Amniotic stem cell (primary cell): ENCODE measurements at places on chromosomes 6 and 20.
A peak's percentile ranks its signal among the peaks of the same experiment; 100 is the strongest.

DNA sequence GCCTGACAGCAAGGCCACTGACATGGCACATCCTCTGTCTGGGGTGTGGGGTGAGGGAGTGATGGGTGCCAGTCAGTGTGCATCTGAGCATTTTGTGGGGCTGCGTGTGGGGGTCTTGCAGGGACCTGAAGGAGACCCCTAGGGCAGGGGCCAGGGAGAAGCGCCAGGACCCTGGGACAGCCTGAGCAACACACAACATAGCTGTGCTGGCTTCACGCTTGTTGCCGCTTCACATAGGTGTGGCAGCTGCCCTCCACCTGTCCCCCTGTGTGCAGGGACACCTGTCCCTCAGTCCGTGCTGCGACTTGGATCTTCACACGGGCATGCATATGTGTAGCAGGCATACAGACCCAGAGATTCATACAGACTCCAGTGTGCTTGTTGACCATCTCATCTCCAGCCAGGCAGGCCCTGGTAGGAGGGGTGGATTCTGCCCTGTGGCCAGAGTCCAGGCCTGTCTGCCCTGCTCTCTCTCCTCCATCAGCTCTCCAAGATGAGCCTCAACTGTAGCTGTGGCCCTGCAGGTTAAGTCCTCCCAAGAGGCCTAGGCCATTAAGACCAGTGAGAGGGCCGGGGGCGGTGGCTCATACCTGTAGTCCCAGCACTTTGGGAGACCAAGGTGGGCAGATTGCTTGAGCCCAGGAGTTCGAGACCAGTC lies 3.2 kb upstream of the NPBWR2 start:
- no peak for DNase-seq

GRCh38 chr6:143596866-143597265 lies 80.9 kb upstream of the PHACTR2 start:
- DNase-seq, result no peak

- no peak for DNase-seq
Observed at GRCh38 chr6:161220346-161220745, 53.5 kb downstream of the AGPAT4 start.

DNA sequence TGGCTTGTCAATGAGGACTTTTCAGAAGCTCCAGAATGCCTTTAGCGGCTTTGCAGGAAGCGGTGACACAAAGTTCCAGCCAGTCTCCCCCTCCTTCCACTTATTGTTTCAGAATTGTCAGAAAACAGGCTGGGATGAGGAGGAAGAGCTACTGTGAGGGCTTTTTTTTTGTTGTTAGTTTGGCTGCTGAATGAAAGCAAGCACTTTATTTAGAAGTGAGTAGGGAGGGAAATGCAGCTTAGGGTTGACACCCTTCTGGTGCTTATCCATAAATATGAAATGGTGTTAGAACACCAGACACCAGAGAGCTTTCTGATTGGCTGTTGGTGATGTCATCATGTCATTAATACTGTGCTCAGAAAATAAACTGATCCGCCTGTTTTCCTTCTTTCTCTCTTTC lies 251.5 kb downstream of the SOX4 start:
- DNase-seq, result no peak

- no peak for DNase-seq
Observed at GRCh38 chr6:150185732-150186117, 42.9 kb downstream of the PPP1R14C start.

- no peak for DNase-seq
Observed at GRCh38 chr20:57220337-57221145, 45.9 kb downstream of the BMP7 start.

DNA sequence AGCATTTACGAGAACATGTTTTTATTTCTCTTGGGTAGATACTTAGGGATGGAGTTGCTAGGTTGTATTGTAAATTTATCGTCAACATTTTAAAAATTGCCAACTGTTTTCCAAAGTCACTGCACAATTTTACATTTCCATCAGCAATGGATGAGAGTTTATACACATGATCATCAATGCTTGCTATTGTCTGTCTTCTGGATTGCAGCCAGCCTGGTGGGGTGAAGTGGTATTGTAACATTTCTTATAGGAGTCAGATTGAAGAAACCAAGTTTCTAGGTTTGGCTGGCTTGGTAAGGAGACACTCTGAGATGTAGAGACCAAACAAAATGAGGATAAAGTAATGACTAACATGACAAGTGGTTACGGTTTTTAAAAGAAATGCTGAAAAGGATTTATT lies 57.1 kb upstream of the HDDC2 start:
- no peak for DNase-seq

DNA sequence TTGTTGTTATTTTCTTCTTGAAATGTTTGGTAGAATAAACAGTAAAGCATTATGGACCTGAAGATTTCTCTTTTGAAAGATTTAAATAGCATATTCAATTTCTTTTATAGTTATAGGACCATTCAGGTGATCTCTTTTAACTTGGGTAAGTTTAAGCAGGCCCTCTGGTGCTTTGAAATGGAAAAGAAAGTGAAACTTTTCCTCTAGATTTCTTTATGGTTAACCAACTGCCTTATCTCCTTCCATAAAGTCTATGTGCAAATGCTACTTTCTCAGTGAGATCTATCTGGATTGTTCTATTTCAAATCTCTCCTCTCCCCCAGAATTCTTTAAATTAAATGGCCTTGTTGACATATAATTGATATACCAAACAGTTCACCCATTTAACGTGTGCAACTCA lies 54.0 kb downstream of the PHACTR2 start:
- DNase-seq, result no peak

DNA sequence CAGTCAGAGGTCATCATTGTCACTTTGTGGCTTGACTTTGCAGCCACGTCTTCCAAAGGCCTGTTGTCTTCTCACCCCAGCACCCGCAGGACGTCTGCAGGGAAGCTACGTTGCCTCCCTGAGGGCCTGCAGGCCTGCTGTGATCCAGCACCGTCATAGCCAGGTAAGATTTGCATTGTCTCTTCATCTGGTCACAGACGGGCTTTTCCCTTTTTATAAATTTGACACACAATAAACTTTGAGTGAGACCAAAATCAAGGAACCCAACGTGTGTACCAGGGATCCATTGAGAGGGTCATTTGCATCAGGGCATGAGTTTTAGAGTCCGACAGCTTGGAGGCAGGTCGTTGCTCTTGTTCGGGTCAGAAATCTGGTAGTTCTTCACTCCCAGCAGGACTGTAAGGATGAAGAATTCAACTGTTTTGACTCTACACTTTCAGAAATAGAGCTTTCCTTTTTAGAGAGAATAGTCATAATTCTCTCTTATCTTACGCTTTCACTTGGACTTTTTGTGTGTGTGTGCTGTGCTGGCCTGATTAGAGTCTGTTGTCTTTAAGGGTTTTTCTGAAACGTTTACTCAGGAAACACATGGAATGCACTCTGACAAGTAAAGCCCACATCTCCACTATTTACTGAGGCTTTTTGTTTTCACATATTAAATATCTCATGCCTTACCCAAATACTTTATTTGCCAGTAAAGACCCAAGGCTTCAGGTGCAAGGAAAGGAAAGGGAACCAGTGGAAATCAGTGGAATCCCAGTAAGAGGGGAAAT lies 177.2 kb upstream of the TAB2 start:
- no peak for DNase-seq

GRCh38 chr20:34055290-34055689 lies 56.8 kb downstream of the EIF2S2 start:
- DNase-seq, result no peak

DNA sequence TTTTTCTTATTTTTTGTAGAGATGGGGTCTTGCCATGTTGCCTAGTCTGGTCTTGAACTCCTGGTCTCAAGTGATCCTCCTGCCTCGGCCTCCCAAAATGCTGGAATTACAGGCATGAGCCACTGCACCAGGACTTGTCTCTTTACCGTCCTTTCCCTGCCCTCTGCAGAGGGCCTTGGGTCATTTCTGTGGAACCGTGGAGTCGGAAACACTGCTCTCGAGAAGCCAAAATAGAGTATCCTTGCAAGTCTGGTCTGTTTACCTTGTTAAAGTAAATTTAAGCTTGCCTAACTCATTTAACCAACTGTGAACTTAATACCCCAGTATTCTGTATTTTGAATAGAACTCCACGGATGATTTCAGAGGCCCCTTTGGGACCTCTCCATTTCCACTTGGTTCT lies 51.4 kb downstream of the KDM1B start:
- no peak for DNase-seq

- DNase-seq, result no peak
Observed at GRCh38 chr6:148311966-148312669, 30.5 kb upstream of the SASH1 start.

DNA sequence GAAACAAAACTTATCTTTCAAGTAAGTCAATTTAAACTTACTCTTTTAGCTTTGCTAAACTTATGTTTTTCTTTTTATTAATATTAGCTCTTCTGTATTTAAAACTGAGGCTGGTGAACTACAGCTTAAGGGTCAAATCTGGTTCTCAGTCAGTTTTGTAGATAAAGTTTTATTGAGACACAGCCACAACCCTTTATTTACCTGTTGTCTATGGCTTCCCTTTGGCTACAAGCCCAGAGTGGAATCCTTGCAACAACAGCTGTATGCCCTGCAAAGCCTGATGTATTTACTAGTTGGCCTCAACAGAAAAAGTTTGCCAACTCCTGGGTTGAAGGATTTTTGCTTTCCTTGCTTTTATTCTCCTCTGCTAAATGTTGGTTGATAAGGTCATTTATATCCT lies 491.4 kb upstream of the RNF217 start:
- DNase-seq, result no peak

DNA sequence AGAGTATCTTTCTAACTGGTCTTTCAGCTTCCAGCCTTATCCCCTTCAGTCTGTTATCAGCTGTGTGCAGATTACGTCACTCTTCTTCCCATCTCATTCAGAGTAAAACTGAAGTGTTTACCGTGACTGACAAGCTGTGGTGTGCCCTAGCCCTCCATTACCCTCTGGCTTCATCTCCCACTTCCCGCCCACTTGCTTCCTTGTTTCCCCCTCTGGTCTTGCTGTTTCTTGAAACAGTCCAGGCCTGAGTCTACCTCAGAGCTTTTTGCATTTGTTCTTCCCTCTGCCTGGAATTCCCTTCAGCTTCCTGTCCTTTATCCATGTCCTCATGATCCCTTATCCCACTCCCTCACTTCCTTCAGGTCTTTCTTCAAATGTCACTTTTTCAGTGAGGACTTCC lies 66.9 kb downstream of the CARMIL1 start:
- DNase-seq, result no peak

GRCh38 chr20:18705490-18705889 lies 108.1 kb upstream of the SCP2D1 start:
- DNase-seq, result peak; percentile 78

GRCh38 chr20:4123537-4124235 lies 108.3 kb upstream of the RNF24 start:
- DNase-seq, result no peak

DNA sequence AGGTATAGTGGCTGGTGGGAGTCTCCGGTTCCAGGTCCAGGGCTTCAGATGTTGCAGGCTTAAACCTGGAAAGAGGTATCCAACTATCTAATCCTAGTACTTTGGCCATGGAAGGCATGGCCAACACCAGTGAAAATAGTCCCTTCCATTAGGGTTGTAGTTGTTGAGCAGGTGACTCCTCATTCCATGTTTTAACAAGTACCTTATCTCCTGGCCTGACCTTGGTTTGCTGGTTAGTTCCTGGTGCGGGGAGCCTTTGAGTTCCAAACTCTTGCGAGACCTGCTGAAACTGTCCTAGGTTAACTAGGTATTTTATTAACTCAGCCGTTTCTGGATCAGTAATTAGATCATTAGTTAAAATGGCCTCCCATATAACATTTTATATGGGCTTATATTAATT lies 165.1 kb upstream of the PROKR2 start:
- DNase-seq, result no peak

DNA sequence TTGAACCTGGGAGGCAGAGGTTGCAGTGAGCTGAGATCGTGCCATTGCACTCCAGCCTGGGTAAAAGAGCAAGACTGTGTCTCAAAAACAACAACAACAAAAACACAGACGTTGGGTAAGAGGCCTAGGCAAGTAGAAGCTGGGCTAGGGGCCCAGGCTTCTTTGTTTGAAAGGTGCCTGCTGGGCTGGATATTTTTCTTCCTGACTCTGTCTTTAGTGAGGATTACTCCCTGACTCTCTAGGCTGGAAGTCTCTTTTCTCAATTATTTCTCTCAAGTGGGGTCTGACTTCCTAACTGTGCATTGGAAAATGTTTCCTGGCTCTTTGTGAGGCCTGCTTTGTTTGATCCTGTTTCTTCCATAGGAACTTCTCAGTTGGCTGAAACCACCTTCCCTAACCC lies 76.5 kb upstream of the DTNBP1 start:
- no peak for DNase-seq

DNA sequence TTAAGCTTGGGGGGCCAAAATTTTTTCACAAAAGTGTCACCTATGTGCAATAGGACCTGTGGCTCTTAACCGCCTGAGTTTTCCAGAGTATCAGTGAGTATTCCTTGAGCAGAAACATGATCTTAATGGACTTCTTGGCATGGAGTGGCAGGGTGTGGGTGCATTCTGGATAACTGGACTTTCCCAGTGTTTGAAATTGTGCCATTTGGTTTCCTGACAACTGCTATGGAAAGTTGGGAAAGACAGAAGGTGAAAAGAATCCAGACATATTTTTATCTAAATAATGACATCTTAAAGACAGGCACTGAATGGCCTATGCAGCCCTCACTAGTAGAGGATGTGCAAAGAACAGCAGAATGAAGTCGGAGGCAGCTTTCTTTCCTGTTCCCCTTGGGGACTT lies 34.3 kb upstream of the ADTRP start:
- DNase-seq, result no peak
